Stimulated activated CD4-positive, alpha-beta T cell treated with anti-CD3 and anti-CD28 coated beads, Interleukin-15, amount 100 ng/mL, for 24 hours (primary cell): ENCODE measurements at places on chromosomes 12 and 14.

- DNase-seq, result peak; percentile 12
These were observed 531 bp upstream of the EML1 start for GRCh38 chr14:99792551-99793212.

GRCh38 chr12:114476159-114476558, 70.2 kb upstream of the TBX5 start:
- DNase-seq, result no peak

GRCh38 chr12:124111006-124111405, 138.0 kb downstream of the ZNF664 start:
- DNase-seq, result no peak

- DNase-seq, result no peak
These were observed 82.5 kb downstream of the MAP3K9 start for GRCh38 chr14:70726651-70727375.

DNA sequence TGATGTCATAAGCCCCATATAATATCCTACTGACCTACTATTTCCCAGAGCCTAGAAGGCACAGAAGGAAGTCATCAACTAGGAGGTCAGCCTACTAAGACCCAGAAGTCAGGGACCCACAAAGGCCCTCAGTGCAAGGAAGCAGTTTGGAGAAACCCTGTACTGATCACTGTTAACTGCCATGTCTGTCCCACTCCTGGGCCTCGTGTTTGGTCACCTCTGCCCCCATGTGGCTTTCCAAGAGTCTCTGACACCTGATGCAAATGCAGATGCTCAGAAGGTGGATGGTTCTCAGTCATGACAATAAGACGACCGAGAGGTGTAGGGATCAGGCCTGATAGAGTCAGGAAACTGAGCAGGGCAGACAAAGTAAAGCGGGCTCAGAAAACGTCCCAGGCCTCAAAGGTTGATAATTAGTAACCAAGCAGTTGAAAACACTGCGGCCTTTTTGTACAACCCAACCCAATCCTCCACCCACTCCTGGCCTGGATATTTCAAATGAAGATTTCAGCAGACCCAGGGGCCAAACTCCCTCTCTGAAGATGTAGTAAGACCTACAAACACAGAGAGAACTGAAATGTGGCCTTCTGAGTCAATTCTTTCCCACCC, 23.4 kb downstream of the PRKAB1 start:
- DNase-seq, result no peak

GRCh38 chr12:93127107-93127560, 198.0 kb upstream of the EEA1 start:
- DNase-seq, result no peak

DNA sequence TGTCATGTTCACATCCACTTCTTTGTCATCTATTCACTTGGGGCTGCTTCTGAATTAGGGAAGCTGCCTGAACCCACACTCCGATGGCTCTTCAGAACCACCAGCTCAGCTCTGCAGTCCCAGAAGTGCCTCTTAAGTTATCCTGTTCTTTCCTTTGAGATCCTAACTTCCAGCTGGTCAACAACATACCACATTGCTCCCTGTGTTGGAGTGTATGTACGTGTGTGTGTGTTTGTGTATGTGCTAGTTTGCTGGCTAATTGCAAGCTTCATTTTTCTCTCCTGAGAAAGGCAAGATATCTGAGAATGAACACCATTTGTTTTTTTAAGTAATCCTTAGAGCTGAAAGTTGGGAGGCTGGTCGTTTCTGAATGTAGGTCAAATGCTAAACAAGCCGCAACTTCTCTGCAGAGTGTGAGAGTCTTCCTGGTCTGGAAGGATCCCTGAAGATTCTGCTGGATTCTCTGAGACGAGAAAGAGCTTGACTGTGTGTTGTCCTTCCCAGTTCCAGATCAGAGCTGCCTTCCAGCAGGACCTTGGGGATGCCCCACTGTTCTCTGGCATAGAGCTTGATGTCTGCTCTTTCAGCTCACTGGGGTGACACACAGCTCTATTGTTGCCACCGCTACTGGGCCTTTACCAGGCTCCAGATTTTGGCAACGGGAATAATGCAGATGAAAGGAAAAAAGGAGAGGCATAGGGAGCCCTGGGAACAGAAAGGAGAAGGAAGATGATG, 839 bp downstream of the GSG1 start:
- no peak for DNase-seq

DNA sequence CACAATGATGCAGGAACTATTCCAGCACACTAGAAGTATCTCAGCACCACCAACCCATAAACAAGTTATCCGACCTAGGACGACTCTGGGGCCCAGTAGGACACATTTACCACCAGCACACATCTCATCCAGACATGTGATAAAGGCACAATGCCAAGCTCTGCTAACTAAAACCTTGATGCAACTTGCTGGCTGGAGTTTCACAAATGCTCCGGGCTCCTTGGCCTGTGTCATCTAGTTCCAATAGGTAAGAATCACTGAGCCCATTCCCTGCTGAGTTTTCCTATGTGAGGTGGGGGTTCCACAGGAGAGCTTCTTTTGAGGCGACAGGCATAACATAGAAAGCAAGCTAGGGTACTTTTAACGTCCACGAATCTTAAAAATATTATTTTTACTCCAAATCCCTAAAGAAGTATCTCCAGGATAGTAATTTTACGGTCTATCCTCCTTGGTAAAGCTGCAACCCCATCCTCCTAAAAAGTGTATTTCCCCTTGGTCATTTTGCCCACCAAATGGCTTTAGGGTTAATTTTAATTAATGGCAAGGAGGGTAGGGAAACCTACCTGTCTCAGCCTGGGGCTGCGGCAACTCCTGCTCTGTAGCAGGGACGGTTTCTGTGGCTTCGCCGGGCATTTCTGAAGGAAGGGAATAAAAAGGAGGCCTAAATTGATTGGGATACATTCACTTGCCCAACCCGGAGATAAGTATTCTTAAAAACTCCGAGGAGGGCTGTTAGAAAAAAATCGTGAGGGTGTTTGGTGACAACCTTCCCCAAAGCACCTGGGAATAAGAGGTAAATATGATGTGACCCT, 1.0 kb downstream of the NACA start:
- no peak for DNase-seq

DNA sequence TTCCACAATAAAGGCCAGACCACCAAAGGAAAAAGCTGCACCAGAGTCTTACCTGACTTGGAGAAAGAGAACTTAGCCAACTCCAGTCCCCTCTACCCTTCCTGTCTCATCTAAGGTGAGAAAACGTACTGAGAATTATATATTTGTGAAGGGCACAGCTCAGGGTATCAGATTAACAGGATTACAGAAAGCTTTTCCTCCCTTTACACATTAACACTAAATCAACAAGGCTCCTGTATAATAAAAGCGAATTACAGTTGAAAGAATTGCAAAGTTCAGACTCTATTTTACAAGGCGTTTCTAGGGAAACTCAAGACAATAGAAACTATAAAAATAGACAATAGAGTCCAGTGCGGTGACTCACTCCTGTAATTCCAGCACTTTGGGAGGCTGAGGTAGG, 82.7 kb upstream of the RPL10L start:
- no peak for DNase-seq

GRCh38 chr14:99576304-99576703, 27.7 kb downstream of the CCDC85C start:
- DNase-seq, result no peak

DNA sequence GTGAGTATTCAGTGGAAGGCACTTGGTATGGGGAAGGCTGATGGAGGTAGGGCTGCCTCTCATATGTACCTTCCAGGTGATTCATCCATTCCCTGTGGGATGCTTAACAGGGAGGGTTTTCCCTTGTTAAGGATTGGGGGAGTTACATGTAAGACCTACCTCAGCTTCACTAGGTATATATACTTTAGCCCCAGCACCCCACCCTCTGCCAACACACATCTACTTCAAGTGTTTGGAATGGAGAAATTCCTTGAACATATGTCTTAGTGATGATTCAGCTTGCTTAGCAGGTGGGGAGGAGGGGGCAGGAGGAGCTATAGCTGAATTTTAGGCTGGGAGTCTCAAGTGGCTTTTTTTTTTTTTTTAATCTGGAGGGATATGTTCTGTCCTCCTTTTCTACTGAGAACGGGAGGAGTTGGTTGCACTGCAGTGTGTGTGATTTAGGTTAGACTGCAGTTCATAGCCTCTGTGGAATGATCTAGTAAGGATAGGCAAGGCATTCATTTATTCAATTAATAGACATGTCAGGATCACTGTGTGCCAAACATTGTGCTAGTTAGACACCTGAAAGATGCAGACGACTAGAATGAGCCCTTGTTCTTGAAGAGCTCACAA, 1.7 kb downstream of the PIP4K2C start:
- no peak for DNase-seq

GRCh38 chr12:108853981-108854446, 3.4 kb downstream of the SSH1 start:
- DNase-seq, result no peak

DNA sequence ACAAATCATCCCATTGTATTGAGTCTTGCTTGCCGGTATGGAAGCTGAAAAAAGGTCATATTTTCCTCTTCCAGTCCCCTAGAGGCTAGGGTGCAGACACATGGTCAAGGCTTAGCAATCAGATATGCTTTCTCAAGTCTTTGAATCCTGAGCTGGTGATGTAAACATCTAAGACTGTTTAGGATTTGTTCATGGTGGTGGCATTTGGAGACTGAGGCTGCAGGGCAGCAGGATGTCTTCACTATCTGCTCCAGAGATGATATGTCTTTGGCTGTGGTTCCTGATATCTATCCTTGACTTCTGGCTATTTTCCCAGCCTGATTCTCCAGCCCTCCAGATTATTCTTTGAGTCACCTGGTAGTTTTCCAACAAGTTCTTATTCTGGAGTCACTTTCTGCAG, 50.5 kb upstream of the DACT1 start:
- no peak for DNase-seq

GRCh38 chr12:22088886-22089285, 42.9 kb downstream of the CMAS start:
- no peak for DNase-seq

GRCh38 chr12:124592050-124592449, 24.6 kb upstream of the NCOR2 start:
- DNase-seq, result no peak

- DNase-seq, result no peak
These were observed 1113.6 kb upstream of the SEL1L start for GRCh38 chr14:82647088-82647810.

DNA sequence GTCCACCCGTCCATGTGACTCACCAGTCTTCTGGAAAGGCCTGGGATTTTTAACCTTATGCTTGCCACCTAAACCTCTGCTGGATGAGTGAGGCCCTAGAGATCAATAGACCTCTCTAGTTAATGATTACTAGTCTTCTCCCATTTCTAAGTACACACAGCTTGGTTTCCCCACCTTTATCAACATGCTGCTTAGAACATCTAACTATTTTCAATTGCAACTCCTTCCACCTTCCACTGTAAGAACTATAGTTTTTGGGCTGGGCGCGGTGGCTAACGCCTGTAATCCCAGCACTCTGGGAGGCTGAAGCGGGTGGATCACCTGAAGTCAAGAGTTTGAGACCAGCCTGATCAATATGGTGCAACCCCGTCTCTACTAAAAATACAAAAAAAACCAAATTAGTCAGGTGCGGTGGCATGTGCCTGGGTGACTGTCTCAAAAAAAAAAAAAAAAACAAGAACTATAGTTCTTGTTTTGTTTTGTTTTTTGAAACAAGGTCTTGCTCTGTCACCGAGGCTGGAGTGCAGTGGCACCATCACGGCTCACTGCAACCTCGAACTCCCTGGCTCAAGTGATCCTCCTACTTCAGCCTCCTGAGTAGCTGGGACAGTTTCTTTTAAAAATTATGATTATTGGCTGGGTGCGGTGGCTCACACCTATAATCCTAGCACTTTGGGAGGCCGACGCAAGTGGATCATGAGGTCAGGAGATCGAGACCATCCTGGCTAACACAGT, 18.7 kb upstream of the MDM2 start:
- DNase-seq, result no peak

DNA sequence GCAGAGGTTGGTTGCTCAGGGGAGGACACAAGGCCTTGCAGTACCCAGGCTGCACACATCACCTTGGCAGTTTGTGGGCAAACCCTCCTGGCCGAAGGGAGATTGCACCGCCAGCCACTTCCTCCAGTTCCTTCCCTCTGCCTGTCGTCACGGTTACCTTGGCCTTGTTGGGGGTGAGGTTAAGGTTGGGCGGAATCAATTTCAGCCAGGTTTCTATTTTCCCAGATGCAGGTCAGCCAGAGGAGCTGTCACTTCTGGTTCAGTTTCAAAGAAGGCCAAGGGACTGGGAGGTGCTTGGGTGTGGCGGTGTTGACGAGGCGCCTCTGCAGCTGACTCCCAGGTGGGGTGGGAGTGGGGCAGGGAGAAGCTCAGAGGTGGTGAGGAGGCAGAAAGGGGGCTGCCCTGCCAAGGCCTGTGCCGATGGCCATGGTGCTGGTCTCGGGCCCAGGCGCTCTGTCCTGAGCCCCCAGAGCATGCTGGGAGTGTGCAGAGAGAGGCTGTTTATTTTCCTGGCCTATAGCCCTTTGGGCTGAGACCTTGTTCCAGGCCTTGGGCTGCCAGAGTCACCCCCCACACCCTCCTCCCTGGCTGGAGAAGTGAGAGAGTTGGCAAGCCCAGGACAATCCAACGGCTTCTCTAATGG, 31.4 kb downstream of the JDP2 start:
- DNase-seq, result no peak

DNA sequence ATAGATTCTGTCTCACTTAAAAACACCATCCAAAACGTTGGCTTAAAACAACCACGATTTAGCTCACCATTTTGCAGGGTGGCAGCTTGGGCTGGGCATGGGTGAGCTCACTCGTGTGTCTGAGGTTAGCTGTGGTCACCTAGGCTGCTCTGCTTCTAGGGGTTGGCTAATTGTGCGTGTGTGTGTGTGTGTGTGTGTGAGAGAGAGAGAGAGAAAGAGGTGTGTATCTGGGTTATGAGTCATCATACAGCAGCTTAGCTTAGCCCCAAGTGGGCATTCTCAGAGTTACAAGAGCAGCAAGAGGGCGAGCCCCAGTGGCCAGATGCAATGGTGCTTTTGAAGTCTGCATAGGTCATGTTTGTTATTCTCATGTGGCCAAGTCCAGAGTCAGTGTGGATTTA, 6.0 kb downstream of the FBXW8 start:
- DNase-seq, result peak; percentile 38

GRCh38 chr12:41769810-41770209, 374.9 kb downstream of the GXYLT1 start:
- no peak for DNase-seq

DNA sequence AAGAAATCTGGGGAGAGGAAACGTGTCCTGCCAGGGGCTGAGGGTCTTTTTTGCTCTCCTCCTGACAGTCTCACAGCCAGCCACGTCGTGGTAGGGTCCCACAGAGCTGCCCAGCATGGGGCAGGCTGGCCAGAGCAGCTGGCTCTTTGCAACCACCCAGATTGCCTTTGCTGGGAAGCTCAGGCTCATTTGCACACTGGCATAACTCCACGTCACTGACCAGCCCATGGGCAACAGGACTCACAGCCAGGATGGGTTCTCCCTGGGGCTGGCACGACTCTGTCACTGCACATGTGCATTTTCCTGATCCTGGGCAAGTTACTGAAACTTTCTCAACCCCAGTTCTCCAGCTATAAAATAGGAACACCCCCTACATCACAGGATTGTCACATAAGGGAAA, 242.2 kb downstream of the DPF3 start:
- no peak for DNase-seq

DNA sequence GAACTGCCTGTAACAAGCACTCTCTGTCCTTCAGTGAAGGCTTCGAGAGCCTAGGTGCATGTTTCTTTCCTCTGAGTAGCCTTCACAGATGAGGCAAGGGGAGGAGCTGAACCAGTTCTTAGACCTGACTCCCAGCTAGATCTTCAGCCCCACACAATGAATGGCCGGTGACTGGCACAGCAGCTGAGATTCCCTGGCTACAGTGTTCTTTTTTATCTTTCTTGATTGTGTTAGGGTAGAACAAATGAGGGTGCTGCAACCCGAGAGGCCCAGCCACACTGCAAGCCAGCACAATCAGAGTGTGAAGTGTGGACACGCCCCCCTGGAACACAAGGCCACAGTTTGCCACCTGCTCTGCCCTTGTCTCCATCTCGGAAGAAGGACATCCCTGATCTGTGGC, 19.1 kb upstream of the COL2A1 start:
- no peak for DNase-seq
